ENCODE measurements at places on chromosomes 13 and 19. TPM values are rescaled to one million over a fixed set of nuclear protein-coding genes. Genes with fewer than 3 reads are reported as not detected.

The DIRAS1 gene
- not detected for polyA plus RNA-seq

DNA sequence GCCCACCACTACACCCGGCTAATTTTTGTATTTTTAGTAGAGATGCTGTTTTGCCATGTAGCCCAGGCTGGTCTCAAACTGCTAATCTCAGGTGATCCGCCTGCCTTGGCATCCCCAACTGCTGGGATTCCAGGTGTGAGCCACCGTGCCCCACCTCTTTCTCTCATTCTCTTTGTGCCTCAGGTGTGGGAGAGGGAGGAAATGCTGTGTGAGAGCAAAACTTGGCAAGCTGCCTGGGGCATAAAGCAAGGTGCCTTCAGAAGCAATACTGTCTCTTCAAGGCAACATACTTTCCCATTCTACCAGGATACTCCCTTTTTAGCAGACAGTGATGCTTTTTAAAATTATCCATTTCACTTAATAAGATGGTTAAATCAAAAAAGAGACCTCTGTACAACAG is 53.2 kb upstream of the RFC3 start:
- DNase-seq: no peak

The CYP2A7 gene
- polyA plus RNA-seq: 0.30 TPM

GRCh38 chr13:64074971-64075474 is 2659.4 kb upstream of the PCDH20 start:
- no peak for DNase-seq

The ANKLE1 gene
- polyA plus RNA-seq: not detected

GRCh38 chr19:14972676-14973075 is 7.0 kb downstream of the SLC1A6 start:
- DNase-seq: no peak

DNA sequence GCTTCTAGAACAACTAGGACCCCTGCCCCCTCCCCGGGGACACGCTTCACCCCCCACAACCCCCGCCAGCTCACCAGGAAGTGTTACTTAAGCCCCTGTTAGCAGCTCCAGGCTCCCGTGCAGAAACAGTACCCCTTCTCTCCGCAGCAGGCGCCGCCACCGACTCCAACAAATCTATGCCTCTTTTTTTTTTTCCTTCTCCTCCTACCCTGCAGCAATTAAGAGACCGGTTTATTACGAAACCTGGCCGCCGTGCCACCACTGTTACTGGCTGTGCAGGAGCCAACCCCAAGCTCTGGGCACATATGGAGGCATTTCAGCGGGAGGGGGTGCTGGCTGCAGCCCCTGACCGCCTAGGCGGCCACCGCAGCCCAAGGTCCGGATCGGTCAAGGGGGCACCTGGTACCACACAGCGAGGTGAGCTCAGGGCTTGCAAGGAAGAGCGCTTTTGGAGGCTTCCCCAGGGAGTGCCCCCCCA is 2.4 kb downstream of the GADD45B start:
- no peak for DNase-seq

- DNase-seq: no peak
Observed at GRCh38 chr13:89610331-89610730, 1737.2 kb upstream of the MIR17HG start.

GRCh38 chr13:100433475-100433874 is 155.1 kb downstream of the GGACT start:
- DNase-seq: no peak

DNA sequence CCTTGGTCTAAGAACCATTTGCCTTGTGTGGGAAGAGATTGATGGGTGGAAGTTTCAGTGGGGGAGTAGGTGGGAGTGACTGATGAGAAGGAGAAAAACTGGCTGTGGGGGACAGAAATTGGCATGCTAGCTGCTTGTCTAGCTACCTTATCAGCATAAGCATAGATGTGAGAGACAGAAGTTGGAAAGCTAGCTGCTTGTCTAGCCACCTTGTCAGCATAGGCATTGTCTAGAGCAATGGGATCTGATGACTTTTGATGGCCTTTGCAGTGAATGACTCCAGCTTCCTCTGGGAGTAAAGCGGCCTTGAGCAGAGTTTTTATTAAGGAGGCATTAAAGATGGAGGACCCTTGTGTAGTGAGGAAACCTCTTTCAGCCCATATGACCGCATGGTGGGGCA is 9.9 kb upstream of the NCR1 start:
- DNase-seq: no peak

GRCh38 chr19:4504297-4504701 is 14.0 kb downstream of the PLIN4 start:
- DNase-seq: peak; percentile 38

GRCh38 chr13:58587183-58587582 is 955.6 kb downstream of the PCDH17 start:
- no peak for DNase-seq

- no peak for DNase-seq
Observed at GRCh38 chr13:111662451-111662850, 342.0 kb downstream of the TEX29 start.

The GAPDHS gene
- polyA plus RNA-seq: not detected

DNA sequence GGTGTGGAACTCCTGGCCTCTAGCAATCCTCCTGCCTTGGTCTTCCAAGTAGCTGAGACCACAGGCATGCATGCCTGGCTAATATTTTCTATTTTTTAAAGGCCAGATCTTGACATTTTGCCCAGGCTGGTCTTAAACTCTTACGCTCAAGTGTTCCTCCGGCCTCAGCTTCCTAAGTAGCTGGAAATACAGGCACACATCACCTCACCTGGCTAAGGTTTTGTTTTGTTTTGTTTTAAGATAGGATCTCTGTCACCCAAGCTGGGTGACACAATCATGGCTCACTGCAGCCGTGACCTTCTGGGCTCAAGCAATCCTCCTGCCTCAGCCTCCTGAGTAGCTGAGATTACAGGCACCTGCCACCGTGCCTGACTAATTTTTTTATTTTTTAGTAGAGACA is 5.5 kb upstream of the RLN3 start:
- DNase-seq: no peak

The PLPPR3 gene
- 0.99 TPM for polyA plus RNA-seq

The KLHL26 gene
- not detected for polyA plus RNA-seq

DNA sequence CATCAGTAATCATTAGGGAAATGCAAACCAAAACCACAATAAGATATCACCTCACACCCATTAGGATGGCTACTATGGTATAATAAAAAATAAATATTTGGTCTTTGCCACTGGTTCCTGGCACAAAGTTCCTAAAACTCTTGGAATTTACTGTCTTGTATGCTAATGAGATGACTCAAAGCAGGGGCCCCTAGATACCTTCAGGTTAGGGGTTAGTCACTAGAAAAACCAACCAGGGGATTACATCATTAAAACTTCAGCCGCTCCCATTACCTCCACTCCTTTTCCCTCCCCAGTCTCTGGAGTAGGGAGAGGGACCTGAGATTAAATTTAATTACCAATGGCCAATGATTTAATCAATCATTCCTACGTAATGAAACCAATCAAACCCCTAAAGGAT is 49.6 kb downstream of the THSD1 start:
- no peak for DNase-seq

GRCh38 chr19:54104998-54105715 is 2.5 kb downstream of the NDUFA3 start:
- DNase-seq: no peak

GRCh38 chr13:66558506-66558905 is 671.6 kb downstream of the PCDH9 start:
- DNase-seq: no peak

GRCh38 chr13:111315347-111315995 is 5.0 kb upstream of the TEX29 start:
- no peak for DNase-seq

DNA sequence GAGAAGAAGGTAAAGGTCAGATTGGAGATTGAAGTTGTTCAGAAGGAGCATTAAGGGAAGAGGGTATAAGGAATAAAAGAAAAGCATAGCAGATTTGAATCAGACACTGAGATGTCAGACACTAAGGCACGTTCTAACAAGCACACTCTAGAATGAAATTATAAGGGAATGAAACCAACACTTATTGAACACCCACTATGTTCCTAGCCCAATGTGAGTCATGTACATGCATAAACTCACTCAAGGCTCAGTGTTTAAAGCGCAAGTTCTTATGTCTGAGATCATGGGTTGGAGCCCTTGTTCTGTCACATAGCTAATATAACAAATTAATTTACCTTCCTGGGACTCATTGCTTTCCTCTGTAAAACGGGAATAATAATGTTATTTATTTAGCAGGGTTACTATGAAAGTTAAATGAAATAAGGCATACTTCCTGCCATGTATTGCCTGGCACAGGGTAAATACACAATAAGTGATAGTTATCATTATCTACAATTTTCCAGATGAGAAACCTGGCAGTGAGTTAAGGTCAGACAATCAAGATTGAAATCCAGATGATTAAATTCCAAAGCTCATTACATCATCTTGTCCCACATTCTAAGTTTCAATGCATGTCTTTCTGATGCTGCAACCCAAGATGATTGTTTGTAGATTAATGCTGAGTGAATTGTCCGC is 68.3 kb upstream of the DACH1 start:
- no peak for DNase-seq

The SLITRK6 gene
- polyA plus RNA-seq: 5.8 TPM

DNA sequence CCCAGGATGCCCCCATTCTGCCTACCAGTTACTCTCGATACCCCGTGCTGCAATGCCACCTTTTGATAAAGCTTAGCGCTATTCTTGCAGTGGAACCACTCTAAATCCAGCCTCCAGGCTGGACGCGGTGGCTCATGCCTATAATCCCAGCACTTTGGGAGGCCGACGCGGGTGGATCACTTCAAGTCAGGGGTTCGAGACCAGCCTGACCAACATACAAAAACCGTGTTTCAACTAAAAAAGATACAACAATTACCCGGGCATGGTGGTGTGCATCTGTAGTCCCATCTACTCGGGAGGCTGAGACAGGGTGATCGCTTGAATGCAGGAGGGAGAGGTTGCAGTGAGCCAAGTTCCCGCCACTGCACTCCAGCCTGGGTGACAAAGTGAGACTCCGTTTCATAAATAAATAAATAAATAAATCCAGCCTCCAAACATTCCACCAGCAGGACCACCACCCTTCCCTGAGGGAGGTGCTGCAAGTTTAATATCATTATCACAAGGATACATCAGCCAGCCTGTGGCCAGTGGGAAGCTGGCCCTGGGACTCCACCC is 27.7 kb downstream of the CYP2B6 start:
- DNase-seq: no peak

The PSG3 gene
- 0.99 TPM for polyA plus RNA-seq

DNA sequence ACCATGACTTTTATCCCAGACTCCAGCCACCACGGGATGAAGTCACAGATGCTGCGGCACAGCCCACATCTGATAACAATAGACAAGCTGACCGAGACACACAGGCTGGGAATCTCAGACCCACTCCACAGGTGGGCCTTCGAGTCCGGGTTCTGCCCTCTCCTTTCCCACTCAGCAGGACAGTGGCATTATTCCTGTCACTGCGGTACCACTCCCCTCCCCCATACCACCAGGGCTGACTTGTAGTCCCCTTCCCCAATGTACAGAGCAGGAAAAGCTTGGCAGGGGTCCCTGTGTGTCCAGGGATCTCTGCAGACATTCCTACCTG is 179 bp upstream of the AMER2 start:
- DNase-seq: no peak

The ZNF230 gene
- 3.5 TPM for polyA plus RNA-seq

GRCh38 chr19:31501427-31502195 is 152.4 kb upstream of the TSHZ3 start:
- DNase-seq: no peak

DNA sequence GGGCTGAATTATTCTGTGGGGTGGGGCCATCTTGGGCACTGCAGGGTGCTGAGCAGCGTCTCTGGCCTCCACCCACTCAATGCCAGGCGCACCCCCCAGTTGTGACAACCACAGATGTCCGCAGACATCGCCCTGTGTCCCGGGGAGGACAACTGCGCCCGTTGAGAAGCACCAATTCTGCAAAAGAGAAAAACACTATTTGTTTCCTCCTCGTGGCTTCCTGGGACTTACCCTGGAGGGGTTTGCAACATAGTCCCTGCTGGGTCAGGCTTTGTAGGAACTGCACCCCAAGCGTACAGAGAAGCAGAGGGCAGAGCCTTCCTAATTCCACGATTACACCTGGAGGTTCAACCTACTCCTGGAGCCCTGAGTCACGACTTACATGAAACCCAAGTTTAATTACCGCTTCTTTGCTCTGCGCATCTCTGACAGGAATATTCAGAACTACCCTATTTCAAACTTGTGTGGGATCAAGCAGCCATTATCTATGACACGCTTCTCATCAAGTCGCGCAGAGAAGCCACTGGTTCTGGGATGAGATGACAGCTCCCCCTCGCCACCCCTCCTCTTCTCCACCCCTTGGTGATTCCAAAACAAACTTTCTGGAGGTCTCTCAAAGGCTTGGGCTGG is 11.1 kb upstream of the SLC39A3 start:
- DNase-seq: no peak

DNA sequence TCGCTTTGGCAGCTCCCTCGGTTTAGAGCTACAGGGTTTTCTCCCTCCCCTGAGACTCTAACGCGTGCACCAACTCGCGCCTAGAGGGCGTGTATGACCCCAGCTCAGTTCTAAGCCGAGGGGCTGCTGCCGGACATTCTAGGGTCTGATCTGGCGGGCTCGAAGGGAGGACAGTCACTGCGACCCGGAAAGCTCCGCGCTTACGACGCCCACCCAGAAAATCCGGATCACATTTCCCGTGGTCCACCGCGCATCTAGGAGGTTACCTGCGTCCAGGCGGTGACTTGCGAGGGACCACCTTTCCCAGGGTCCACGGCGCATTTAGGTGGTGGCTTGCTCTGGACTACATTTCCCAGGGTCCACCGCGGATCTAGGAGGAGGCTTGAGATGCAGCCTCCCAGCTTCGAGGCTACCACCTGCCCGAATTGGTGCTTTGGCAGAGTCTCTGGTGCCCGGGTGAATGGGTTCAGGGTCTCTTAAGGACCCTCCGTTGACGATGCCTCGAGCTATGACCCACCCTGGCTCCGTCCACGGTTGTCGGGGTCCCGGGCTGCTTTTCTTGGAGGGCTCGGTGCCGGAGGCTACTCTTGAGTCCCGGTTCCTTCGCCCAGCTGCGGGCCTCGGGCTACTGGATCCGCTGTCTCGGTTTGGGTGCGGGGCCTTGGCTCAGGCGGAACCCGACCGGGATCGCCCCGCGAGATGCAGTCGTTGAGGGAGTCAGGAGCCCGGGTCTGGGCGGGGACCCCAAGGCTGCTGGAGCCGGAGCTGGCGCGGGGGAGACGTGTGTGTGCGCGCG is 30.5 kb downstream of the ZNF146 start:
- peak; percentile 28 for DNase-seq

Data from muscle of arm (tissue), 14 donors.